ENCODE measurements at places on chromosomes 11 and 22.

DNA sequence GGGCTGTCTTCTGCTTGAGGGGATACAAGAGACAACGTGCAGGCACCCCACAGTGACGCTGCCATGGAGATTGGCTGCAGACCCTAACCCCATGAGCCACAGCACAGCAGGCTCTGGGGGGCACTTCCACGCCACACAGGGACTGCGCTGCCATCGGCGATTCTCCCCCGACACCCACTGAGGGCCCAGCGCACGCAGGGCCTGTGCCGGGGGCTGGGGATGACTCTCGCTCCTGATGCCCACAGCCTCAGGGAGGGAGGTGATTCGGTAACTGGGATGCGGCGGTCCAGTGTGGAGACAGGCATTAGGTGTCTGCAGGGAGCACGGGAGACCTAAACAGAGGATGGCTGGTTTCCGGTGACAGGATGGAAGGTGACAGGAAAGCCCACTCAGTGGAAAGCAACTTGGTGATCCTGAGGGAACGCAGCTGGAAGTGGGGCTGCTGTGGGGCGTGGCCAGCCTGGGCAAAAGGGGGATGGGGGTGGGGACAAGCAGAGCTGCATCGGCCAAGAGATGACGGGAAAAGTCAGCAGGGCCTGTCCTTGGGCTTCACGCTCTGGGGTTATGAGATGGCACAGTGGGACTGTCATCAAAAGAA lies 37.7 kb downstream of the EFCAB6 start:
- DNase-seq = no peak

- DNase-seq = no peak
These were observed 149.4 kb downstream of the SNX19 start for GRCh38 chr11:130766650-130767565.

- DNase-seq = no peak
These were observed 59.8 kb downstream of the PDE2A start for GRCh38 chr11:72614381-72614780.

GRCh38 chr11:75980031-75980430 lies 165.0 kb downstream of the UVRAG start:
- DNase-seq = no peak

Measured in SK-N-MC (cell line).